Daoy (cell line): ENCODE measurements at places on chromosomes 4 and X.

DNA sequence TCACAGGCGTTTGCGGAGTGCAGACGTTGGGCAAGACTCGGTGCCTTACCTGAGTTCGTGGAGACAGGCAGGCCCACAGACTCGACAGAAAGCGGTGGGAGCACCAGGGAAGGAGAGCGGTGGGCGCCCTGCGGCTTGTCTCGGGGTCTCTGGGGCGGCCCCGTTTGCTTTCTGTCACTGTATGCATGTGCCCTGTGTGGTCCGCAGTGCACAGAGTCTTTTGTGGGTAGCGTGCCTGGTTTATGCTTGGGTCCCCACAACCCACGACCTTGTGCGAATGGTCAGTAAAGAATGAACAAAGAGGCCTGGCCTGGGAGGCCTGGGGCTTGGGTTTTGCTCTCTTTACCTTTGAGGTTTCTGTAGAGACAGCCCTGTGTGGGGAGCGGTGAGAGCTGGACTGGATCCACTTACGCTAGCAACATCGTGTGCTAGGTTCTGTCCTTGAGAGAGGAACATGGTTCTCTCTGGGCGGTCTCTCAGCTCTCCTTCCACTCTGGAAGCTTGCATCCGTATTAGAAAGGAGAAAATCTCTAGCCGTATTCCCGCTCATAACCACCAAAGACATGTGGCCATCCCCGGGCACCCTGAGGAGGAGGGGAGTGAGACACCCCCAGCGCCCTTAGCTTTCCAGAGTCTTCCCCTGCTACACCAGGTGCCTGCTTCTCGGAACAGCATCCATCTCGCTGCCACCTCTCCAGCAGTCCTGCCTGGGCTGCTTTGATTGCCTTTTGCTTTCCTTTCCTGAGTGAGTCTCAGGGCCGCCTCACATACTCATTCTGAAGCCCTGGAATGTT is 1.2 kb downstream of the TADA2B start:
- no peak for DNase-seq

GRCh38 chr4:128716338-128716737 is 93.2 kb upstream of the JADE1 start:
- DNase-seq = no peak

DNA sequence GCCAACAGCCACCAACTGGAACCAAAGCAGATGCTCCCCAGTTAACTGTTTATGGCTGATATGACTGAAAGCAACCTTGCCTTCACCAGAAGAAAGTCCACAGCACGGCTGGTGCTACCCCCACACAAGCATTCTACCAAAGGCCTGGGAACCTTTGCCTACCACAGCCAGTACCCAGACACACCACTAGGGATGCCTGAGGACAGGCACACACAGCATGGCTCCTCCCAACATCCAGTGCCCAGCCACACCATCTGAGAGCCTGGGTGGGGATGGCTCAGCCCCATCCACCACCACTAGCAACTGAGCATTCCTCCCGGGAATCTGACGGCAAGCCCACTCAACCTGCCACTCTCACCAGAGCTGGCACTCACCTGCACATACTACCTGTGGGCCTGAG is 178.6 kb downstream of the SLC7A11 start:
- no peak for DNase-seq

GRCh38 chr4:4575284-4576211 is 33.7 kb upstream of the STX18 start:
- peak; percentile 73 for DNase-seq

GRCh38 chr4:179292468-179292867 is 1850.2 kb upstream of the AGA start:
- no peak for DNase-seq

GRCh38 chr4:76029300-76029699 is 6.0 kb upstream of the CXCL10 start:
- DNase-seq = no peak

DNA sequence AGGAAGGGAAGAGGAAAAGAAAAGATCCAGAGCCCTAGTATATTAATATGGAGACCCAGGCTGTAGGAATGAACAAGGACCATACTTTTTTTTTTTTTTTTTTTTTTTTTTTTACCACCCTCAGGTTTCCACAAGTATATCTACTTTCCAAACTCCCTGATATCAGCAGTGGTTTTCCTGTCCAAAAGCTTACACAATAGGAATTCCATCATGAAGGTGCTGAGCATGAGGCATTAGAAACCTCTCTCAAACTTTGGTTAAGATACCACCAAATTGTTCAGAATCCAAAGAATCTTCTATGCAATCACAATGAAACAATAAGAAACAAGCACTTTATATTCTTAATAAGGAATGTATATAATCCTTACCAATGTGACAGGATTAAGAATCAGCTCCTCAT is 26.5 kb downstream of the RPS6KA3 start:
- no peak for DNase-seq

- DNase-seq = no peak
Observed at GRCh38 chrX:34555481-34555880, 101.6 kb downstream of the TMEM47 start.

GRCh38 chr4:138090918-138091676 is 151.1 kb downstream of the SLC7A11 start:
- no peak for DNase-seq

GRCh38 chr4:157004279-157005161 is 32.9 kb upstream of the PDGFC start:
- no peak for DNase-seq
